ENCODE measurements at places on chromosomes 2 and 18.

- DNase-seq, result no peak
Observed at GRCh38 chr2:62234755-62235655, 39.1 kb downstream of the B3GNT2 start.

GRCh38 chr18:48843162-48843561 is 107.6 kb downstream of the SMAD7 start:
- no peak for DNase-seq

- no peak for DNase-seq
Observed at GRCh38 chr18:335733-336132, 67.9 kb upstream of the THOC1 start.

GRCh38 chr2:72085036-72085435 is 62.6 kb downstream of the CYP26B1 start:
- DNase-seq, result no peak

- DNase-seq, result no peak
Observed at GRCh38 chr2:85681372-85681763, 12.8 kb upstream of the GNLY start.

GRCh38 chr2:98985905-98986666 is 50.1 kb upstream of the CRACDL start:
- no peak for DNase-seq

GRCh38 chr2:160666154-160667060 is 172.8 kb upstream of the RBMS1 start:
- no peak for DNase-seq

DNA sequence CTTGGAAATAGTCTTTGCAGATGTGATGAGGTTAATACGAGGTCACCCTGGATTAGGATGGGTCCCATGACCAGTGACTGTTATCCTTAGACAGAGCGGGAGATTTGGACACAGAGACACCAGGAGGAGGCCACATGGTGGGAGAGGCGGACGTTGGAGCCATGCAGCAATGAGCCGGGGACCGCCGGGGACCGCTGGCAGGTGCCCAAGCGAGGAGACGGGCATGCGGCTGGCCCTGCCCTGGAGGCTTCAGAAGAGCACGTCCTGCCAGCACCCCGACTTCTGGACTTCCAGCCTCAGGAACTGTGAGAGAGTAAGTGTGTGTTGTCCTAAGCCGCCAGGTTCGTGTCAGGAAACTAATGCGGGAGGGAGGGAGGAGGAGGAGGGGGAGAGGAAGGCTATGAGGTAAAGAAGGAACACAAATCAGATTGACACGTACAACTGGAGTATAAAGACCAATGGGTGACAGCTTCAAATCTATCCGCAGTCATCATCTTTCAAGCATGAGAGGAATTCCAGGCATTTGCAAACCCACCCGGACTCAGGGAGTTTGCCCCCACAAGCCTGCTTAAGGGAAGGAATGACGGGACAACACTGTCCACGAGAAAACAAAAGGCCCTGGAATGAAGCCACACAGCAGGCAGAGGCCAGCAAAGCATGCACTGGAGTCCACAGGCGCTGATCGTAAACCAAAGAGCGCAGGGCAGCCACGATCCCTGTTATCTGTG is 11.6 kb upstream of the BOK start:
- no peak for DNase-seq

GRCh38 chr2:197148401-197148800 is 162.2 kb downstream of the ANKRD44 start:
- no peak for DNase-seq

- DNase-seq, result no peak
Observed at GRCh38 chr2:33304032-33304864, 172.2 kb upstream of the RASGRP3 start.

GRCh38 chr2:152942940-152943440 is 224.6 kb downstream of the ARL6IP6 start:
- no peak for DNase-seq

DNA sequence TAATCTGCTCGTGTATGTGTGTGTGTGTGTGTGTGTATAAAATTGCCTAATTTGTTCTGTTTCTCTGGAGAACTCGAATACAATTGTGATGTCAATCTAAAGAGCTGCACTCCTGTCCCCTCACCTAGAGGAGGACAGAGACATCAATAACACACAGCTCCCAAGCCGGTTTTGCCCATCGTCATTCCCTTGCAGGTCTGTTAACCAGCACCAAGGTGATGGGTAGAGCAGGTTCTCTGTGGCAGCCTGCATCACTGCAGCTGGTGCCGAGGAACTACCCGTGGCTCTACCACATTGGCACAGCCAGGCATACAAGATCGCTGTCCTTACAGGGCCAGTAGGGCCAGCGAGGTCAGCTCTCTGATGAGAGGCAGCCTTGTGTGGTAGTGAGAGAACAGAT is 41.0 kb downstream of the LBH start:
- no peak for DNase-seq

DNA sequence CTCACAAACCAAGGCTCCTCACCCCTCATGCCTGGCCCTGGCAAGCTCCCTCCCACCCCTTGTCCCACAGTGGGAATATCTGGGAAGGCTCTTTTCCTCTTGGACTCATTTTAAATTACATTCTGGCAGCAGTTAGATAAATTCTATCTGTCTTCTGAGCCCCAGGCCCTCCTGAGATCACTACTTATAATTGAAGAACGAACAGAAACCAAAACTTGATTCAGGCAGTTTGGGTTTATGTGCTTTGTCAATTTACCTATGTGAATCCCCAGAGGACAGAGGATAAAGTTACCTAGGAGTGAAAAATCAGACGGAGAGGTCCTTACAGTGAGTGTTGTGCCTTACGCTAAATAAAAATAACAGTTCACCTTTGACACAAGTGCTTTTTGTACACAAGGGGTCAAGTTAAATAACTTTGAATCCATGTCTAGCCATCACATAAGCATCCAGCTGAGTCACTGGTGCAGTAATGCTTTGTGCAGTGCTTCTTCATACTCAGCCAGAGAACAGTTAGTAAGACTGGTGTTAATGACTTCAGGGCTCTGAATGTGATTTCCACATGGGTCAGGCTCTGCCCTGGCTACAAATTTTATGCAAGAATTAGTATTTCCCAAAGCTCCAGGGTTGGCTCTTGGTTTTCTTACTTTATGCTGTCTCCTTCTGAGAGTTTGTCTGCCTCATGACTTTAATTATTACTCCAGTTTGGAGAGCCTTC is 329.3 kb downstream of the INSIG2 start:
- DNase-seq, result no peak

GRCh38 chr18:10289951-10290637 is 164.3 kb upstream of the APCDD1 start:
- DNase-seq, result no peak

DNA sequence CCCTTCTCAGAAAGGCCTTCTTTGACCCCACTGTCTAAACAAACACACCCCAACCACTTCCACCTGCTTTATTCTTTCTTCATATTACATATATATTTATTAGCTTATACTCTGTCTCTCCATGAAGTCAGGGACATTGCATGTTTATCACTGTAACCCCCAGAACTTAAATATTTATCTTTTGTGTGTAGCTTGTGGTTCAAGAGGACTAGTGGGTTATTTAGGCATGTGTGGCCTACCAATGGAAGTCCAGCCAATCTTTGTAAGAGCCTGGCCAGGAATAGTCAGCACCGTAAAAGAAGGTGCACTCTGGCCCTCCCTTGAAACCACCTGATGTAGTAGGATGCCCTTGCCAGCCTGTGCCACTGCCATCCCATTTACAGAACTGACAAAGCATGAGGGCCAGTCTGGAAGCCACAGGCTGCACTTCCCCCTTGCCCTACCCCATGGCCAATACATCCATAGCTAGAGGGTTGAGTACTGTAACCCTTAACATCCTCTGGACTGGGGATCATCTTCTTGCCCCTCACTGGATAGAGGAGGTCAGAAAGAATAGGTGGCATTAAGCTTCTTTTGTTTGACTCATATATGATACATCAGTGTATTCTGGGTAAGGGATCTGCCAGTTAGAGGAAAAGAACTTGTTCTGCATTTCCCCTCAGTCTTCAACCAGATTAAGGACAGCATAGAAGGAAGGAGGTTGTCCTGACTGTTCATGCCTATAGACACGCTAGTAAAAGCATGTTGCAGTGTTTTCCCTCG is 4.9 kb downstream of the NEMP2 start:
- DNase-seq, result no peak

DNA sequence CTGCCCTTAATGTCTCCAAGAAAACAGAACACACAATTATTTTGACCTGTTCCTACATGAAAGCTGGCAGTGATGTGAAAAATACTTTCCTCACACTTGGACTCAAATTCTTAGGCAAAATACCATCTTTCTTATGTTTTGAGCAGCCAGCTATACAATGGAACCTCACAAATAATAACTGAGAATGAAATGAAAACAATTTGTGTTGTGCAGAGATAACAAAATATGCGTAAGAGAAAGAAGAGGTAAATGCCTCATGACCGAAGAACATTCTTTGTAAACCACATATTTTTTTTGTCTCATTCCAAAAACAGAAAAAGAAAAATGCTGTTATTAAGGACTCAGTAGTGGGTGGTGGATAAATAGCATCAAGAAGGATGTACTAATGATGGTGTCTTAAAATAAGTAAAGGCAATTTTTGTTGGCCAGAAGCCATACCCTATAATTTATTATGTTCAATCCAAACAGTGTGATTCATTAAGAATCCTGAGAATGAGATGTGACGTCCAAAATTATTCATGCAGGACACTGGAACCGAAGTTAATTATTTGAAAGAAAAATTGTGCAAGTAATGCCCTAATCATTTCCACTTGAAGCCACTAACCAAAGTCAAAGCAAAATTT is 193.0 kb upstream of the NETO1 start:
- no peak for DNase-seq

- no peak for DNase-seq
Observed at GRCh38 chr2:148674063-148675020, 29.8 kb downstream of the EPC2 start.

- DNase-seq, result no peak
Observed at GRCh38 chr2:32485399-32485798, 128.6 kb downstream of the BIRC6 start.

- no peak for DNase-seq
Observed at GRCh38 chr18:2894131-2894840, 47.5 kb downstream of the EMILIN2 start.

DNA sequence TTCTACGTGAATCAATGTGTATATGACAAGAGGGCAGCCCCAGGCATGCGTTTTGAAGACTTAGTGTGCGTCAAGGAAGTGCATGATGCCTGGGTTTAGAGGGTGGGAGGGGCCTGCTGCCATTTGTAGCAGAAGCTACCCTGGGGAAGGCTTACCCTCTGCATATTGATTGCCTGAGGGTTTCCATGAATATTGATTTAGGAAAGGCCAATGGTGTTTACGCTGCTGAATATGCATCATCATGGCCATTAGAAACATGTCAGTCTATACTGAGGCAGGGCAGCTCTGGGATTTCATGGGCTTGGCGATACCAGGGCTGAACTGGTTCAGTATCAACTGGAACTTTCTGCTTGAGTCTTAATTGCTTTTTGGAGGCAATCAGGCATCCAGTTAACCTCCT is 259.3 kb downstream of the DCDC2C start:
- no peak for DNase-seq

DNA sequence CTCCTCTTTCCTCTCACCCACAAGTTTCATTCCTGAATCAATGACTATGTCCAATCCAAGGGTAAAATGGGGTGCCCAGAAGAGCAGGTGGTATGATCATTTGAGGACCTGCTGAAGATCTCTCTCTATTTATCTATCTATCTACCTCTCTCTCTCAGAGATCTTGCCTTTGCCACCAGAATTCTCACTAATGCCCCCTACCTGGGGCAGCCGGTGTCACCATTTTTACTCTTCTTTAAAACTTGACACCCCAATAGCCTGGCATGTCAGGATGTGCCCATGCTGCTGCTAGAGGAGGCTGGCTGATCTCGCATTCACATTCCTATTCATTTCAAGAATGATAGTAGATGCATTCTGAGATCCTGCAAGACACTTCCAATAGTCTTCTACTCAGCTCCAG is 24.3 kb upstream of the RPIA start:
- no peak for DNase-seq

- DNase-seq, result no peak
Observed at GRCh38 chr2:205845446-205845845, 163.1 kb downstream of the NRP2 start.

- DNase-seq, result no peak
Observed at GRCh38 chr2:47357483-47357882, 45.5 kb upstream of the MSH2 start.

DNA sequence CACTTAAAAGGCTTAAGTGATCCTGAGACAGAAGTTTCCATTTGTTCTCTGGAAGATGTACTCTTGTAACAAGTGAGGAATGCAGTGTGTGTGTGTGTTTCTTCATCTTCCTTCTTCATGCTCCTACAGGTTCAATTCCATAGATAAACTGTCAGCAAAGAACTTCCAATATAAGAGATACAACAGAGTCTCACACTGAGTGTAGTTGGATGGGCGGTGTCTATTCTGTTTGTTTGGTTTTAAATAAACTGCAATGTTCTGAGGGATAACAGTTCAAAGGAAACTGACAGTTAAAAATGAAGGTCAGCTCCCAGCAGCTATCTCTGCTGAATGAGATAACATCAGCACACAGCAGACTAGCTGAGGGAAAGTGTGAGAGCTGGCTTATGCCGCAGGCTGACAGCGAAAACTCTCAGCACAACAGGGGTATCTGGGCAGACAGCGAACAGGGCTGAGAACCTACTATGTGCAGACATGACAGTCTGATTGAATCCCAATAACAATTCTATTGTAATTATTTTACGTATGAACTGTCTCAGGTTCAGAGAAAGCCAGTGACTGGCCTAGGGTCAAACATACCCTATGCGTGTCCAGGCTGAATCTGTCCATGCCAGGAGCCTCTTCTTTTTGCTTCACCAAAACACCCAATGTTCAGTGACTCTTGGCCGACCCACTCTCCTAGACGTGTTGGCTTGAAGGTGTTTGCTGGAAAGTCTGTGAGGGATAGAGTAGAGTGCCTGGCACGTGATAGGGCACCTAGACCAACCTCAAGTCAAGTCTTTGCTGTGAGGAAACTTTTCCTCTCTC is 201.9 kb upstream of the TRIB2 start:
- no peak for DNase-seq

DNA sequence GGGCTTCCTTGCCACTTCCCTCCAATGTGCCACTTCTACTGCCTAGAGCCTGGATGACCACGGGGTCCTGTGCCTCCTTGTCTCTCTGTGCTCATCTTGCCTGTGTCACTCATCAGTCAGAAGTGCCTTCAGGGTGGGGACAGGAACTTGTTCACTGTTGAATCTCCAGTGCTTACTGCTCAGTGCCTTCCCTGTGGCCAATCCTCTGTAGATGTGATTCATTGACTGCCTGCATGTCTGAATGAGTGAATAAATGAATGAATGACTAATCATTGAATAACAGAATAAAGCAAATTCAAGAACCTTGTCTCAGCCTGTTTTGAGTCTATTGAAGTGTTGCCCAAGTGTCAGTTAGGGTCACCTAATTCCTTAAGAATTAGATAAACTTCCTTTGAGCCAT is 42.3 kb upstream of the FAM136A start:
- no peak for DNase-seq
